ENCODE measurements at places on chromosomes 11 and 22.
A peak's percentile ranks its signal among the peaks of the same experiment; 100 is the strongest.

GRCh38 chr11:72924568-72925190 is 110.5 kb downstream of the ATG16L2 start:
- DNase-seq: peak; percentile 49

DNA sequence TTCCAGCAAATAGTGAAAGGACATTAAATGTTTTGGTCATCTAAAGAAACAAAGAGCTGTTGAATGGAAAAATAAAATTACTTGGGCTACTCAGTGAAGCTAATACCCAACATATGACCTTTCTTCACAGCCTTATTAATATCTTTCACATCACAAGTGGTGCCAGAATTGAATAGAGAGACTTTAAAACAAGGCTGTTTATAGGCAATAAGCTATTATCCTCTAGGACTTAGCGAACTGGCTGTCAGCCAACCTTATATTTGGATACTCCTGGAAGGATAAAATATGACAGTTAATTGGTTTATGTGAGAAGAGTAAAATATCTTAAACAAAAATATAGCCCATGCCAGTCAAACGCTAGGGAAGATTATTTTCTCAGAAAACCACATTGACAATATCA is 225.5 kb upstream of the BLID start:
- DNase-seq: no peak

DNA sequence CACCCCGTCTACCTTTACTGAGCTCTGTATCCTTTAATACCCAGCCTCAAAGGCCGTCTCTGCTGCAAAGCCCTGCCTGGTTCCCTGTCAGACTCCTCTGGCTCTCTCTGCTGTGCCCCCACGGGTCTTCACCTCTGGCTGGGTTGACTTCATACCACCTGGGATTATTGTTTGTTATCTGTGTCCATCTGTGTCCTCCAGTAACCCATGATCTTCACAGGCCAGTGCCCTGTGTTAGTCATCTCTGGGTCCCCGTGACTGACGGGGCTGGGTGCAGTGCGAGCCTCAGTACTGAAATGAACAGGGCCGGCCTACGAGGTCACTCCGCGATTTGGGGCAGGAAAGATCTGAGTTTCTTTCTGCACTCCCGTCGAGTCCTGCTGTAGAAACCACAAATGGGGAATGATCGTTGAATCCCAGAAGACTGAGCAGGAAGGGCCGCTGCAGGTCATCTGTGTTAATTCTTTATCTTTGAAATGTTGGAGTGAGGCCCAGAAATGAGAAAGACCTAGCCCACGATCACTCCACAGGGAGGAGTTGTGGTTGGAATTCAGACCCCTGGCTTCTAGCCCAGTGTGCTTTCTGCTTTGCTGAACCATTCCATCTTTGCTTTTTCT is 12.3 kb upstream of the TUB start:
- peak; percentile 88 for DNase-seq

GRCh38 chr11:67482275-67482826 is 475 bp upstream of the AIP start:
- no peak for DNase-seq

DNA sequence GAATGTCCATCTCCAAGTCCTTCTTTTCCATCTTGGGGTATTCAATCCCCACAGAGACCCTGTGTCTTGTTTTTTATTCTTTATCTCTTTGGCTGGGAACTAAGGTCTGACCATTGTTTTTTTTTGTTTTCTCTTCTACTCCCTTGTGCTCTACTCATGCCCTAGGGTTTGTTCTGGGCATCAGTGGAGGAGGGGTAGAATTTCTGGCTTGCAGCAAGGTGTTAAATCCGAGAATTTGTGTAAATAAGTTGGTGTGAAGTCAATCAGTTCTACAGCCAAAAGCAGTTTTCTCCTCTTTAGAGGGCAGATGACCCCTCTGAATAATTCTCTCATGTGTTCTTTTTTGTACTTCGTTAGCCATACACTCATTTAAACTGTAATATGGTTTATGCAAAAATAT is 10.7 kb downstream of the CECR2 start:
- DNase-seq: no peak

DNA sequence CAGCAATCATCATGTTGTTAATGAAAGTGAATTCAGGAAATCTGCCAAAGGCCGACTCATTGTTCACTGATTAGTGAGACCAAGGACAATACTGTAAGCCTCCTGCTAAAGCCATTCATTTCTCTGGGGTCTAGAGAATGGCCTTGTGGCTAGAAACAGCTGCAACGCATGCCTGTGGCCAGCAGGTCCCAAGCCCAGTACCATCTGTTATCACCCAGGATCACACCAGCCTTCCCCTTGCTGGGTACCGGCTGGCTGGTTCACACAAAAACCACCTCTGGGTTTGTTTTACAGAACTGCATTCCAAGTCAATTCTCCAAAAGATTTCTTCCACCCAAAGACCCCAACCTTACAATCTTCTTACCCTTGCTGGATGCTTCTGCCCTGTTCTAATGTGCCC is 1.1 kb downstream of the PLAAT5 start:
- peak; percentile 10 for DNase-seq

- DNase-seq: no peak
Observed at GRCh38 chr22:31093086-31093850, 12.2 kb downstream of the SMTN start.

- no peak for DNase-seq
Observed at GRCh38 chr11:116386118-116386699, 386.6 kb downstream of the BUD13 start.

- no peak for DNase-seq
Observed at GRCh38 chr11:126161023-126161391, 50.4 kb downstream of the RPUSD4 start.

GRCh38 chr11:116466191-116466590 is 306.6 kb downstream of the BUD13 start:
- no peak for DNase-seq

GRCh38 chr22:47355388-47355725 is 592.9 kb downstream of the TBC1D22A start:
- DNase-seq: no peak

GRCh38 chr11:122717264-122717867 is 61.8 kb downstream of the UBASH3B start:
- DNase-seq: no peak
